ENCODE measurements at places on chromosomes 2 and 18.

DNA sequence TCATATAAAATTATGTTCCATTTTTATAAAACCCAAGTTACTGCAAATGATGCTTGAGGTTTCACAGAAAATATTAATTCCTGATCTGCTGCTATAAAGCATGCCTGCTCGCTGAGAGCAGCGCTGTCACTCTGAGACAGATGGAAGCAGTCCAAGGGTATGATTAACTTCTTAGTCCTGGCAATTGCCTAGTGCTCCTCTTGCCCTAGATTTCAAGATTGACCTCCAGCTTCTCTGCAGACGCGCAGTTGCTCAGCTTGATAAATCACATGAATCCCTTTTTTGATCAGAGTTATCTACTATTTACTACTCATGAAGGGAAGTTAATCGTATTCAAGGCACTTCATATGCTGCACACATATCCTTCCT is 154.6 kb upstream of the REV1 start:
- no peak for DNase-seq

GRCh38 chr2:168336786-168337388 is 89.5 kb upstream of the STK39 start:
- peak; percentile 74 for DNase-seq

DNA sequence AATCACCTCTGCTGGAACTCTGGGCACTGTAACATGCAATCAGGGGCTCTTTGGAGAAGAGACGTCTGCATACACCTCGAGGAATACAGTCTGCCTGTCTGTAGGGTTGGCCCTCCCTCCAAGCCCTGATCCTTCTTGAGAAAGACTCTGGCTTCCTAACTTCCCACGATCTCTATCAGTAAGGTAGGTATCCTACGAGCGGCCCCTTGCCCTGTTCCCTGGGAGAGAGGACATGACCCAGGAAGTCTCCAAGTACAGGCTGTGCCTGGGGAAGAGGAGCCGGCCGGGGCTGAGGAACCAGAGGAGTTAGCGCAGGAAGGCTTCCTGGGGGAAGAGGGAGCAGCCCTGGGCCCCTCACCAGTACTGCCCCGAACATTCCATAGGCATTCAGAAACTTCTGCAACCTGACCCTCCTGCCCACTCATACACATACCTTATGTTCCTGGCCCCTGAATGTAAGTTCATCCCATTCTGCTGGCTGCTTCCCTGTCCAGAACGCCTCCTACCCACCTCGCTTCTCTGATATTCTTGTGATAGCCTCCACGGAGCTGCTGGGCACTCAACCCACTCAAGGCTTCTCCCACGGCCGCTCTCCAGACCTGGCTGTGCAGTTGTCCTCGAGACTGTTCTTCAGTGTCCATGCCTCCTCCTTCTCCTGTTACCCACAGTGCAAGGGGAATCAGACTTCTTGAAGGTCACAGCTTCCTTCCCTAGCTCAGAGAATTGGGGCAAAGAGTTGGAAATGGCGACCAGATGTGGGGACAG is 116.1 kb downstream of the CYP26B1 start:
- no peak for DNase-seq

DNA sequence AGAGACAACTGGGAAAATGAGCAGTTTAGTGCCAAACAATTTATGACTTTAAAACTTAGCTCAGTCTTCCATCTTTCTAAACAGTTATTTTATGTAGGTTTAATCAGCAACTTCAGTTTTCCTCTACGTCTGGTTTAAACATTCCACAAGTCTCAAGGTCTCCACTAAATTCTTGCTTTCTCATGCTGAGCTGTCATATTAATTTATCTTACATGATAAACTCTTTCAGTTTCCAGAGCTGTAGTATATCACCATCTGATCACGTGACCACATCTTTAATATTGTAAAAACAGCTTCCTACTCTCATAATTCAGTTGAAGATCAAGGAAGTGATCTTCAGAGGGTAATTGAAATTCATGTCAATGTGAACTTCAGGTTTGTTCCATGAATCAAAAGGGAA is 158.6 kb downstream of the ZNF804A start:
- DNase-seq: no peak

DNA sequence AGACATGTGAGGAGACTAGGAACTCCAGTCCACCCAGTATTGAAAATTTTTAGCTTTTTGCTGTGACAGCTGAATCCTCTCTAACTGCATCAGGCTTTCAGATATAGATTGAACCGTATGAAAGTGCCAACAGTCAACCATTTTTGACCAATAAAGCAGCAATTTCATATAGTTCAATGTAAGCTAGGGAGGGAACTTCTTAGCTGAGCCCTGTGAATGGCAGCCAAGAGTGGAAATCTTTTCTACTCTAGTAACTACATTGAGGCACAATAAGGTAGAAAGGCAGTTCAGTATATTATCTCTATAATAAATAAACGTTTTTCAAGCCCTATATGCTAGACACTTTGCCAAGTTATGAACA is 96.3 kb upstream of the TANK start:
- no peak for DNase-seq

DNA sequence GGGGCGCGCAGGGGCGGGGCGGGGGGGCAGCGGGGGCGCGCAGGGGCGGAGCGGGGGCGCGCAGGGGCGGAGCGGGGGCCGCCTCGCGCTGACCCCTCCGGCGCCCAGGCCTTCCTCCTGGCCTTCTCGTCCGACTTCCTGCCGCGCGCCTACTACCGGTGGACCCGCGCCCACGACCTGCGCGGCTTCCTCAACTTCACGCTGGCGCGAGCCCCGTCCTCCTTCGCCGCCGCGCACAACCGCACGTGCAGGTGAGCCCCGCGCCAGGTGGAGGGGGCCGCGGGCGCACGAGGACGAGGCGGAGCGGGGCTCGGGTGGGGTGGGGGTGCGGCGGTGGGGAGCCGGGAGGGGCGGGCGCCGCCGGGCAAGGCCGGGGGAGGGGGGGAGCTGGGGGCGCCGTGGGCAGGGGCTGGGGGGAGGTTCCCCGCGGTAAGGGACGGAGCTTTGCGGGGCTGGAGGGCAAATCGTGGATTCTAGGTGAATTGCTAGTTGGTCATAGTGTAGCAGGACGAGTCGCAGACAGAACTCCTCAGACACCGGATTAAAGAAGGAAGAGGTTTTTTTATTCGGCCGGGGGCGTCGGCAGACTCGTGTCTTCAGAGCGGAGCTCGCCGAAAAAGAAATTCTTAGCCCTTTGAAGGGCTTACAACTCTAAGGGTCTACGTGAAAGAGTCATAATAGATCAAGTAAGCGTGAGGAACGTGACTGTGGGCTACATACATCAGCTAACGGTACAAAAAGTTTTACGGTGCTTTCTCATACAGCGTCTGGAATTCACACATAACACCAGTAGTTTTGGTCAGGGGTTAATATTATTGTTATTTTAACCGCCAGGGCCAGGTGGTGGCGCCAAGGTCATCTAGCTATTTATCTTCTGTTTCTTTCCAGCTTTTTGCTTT is 29.9 kb downstream of the ANO7 start:
- peak; percentile 53 for DNase-seq

- DNase-seq: no peak
These were observed 1.6 kb downstream of the GALNT13 start for GRCh38 chr2:153873052-153874048.

- no peak for DNase-seq
These were observed 93.9 kb downstream of the ACVR1 start for GRCh38 chr2:157782057-157782845.
